ENCODE measurements at places on chromosomes 5 and 9.
A peak's percentile ranks its signal among the peaks of the same experiment; 100 is the strongest.

GRCh38 chr9:4416467-4416866 is 73.8 kb upstream of the SLC1A1 start:
- no peak for DNase-seq

DNA sequence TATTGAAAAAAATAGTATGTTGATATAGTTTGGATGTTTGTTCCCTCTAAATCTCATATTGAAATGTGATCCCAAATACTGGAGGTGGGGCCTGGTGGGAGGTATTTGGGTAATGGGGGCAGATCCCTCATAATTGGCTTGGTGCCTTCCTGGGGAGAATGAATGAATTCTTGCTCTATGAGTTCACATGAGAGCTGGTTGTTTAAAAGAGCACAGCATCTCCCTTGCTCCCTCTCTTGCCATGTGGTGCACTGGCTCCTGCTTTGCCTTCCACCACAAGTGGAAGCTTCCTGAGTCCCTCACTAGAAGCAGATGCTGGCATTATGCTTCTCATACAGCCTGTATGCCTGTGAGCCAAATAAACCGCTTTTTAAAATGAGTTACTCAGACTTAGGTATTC is 154.8 kb downstream of the ADAMTS6 start:
- DNase-seq: no peak

DNA sequence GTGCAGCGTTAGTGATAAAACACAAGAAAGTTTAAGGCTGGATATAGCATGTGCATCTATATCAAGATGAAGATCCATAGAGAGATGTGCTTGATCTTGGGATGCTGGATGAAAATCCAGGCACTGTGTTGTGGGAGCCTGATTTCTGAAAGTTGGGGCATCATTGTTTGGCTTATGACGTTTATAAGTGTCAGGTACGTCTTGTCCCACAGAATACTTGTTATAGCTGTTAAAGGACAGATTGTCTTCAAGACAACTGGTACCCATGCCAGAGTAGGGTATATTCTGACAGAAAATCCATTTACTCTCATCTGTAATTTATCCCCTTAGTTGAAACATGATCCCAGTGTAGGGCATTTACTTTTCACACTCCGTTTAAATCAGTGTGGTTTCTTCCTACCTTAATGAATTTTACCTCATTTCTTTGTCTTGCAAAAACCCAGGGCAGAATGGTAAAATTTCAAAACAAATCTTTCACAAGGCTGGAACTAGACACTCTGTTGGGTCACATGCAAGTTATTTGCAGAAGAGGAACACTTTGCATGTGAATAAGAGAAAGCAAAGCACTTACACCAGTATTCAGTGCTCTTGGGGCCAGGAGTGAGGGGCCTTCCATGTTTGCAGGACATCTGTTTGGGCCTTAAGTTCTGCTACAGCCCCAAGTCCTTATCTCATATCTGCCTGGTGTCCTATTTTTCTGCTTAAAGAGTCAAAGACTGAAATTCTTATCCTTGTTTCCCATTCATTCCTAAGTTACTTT is 73.3 kb downstream of the GHR start:
- no peak for DNase-seq

DNA sequence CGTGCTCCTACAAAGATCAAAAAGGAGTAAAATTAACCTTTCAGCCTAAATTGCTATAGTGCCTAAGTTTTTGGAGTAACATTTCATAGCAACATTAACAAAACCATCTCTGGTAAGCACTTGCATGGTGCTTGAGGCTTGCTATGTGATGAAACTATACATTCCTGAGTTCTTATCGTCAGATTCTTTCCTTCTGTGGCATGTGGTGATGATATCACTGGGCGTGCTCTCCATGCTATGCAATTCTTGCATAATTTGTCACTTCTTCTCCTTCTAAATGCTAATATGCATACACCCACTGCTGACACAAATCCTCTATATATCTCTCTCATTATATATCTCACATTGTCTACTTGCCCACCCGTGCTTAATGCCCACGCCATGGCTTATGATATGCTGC is 2019.9 kb downstream of the MAT2B start:
- no peak for DNase-seq

GRCh38 chr5:172765766-172766286 is 5.2 kb downstream of the DUSP1 start:
- DNase-seq: peak; percentile 73

DNA sequence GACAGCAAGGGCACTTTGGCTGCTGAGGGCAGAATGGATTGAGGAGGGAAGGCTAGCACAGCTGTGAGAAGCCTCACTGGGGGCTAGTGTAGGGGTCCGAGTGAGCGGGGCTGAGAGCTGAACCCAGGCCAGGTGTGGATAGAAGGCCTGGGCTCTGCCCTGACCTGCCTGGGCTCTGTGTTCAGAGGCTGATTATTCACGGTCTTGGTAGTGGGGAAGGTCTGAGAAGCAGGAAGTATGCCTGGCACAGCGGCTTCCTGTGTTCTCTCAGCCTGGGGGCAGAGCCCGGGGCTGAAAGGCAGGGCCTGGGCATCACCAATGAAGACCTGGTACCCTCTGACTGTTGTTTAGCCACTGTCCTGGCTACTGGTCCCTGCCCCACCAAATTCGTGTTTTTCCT is 136.4 kb upstream of the TBC1D2 start:
- DNase-seq: no peak

Measured in ACHN (cell line).